ENCODE measurements at places on chromosomes 3 and 15.

GRCh38 chr3:98812851-98813374 is 49.8 kb downstream of the ST3GAL6 start:
- DNase-seq = peak; percentile 7

- DNase-seq = peak; percentile 25
Observed at GRCh38 chr3:177257006-177257405, 59.7 kb upstream of the TBL1XR1 start.

DNA sequence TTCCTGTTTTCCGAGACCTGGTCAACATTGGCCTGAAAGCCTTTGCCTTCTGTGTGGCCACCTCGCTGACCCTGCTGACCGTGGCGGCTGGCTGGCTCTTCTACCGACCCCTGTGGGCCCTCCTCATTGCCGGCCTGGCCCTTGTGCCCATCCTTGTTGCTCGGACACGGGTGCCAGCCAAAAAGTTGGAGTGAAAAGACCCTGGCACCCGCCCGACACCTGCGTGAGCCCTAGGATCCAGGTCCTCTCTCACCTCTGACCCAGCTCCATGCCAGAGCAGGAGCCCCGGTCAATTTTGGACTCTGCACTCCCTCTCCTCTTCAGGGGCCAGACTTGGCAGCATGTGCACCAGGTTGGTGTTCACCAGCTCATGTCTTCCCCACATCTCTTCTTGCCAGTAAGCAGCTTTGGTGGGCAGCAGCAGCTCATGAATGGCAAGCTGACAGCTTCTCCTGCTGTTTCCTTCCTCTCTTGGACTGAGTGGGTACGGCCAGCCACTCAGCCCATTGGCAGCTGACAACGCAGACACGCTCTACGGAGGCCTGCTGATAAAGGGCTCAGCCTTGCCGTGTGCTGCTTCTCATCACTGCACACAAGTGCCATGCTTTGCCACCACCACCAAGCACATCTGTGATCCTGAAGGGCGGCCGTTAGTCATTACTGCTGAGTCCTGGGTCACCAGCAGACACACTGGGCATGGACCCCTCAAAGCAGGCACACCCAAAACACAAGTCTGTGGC is 16.9 kb downstream of the TMEM43 start:
- no peak for DNase-seq

- DNase-seq = peak; percentile 57
Observed at GRCh38 chr3:187066228-187066995, 72.9 kb downstream of the RPL39L start.

GRCh38 chr3:194990454-194991337 is 280.3 kb downstream of the XXYLT1 start:
- DNase-seq = no peak

DNA sequence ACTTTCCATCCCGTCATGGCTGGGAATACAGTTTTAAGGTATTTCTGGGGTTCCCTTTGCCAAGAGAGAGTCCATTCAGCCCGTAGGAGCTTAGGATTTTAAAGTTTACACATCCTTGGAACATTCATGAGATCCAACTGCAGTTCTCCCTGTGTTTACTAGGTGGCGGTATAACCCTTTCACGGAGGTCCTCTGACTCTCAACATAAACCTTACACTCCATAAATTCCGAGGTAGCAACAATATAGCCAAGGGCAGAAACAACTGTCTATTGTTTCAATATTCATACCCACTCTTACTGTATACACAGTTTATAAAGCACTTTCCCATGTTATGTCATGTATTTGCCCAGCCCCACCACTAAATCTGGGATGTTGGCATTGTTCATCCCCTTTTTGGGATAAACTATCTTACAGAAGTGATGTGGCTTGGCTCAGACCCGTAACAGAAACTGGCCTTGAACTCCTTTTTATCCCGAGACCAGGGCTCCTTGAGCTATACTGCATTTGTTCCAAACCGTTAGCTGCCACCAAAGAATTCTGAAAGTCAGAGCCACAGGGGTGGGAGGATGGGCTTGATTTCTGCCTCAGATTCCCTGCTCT is 69.2 kb upstream of the COL6A5 start:
- peak; percentile 28 for DNase-seq

GRCh38 chr3:180871901-180872300 is 40.6 kb upstream of the FXR1 start:
- DNase-seq = no peak

DNA sequence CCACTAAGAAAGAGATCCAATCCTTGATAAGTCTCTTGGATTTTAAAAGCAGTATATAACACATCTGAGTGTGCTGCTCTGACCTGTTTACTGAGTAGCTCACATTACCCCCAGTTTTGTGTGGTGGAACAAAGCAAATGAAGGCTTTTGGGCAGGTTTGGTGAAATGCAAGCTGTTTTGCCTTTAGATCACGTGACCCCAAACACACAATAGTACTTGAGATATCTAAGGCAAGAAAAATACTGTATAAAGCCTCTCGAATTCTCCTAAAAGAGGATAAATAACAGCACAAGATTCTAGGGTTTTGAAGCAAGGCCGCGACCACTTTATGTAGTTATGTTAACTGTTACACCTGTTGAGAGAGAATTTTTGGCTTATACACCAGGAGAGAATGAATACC is 49.3 kb upstream of the TRIM42 start:
- no peak for DNase-seq

- DNase-seq = no peak
Observed at GRCh38 chr3:1823867-1824266, 274.8 kb upstream of the CNTN4 start.

DNA sequence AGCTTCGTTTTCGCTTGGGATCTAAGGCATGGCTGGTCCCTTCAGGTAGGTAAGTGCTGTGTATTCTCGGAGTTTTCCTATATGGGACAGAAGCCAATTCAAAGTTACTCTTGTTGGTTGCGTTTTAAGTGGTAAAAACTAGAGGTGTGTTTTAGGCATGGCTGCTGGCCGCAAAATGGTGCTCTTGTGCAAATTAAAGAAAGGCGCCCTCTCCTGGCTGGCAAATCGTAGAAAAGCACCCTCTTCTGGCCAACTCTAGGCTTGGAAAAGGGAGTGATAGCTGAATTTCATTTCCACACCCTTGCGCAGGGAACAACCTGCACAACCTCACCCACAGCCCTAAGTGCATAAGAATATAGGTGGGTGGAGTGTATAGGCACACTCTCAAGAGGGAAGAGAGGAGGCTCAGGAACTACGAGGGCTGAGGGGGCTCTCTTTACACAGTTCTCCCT is 23.5 kb downstream of the DRD3 start:
- peak; percentile 45 for DNase-seq

- DNase-seq = no peak
Observed at GRCh38 chr3:25056803-25057351, 371.2 kb upstream of the RARB start.

Measured in NCI-H69 (cell line).